ENCODE measurements at places on chromosomes 4 and X.
A peak's percentile ranks its signal among the peaks of the same experiment; 100 is the strongest.

- peak; percentile 85 for DNase-seq
Measured at GRCh38 chr4:153127760-153128494, 76.3 kb upstream of the TRIM2 start.

DNA sequence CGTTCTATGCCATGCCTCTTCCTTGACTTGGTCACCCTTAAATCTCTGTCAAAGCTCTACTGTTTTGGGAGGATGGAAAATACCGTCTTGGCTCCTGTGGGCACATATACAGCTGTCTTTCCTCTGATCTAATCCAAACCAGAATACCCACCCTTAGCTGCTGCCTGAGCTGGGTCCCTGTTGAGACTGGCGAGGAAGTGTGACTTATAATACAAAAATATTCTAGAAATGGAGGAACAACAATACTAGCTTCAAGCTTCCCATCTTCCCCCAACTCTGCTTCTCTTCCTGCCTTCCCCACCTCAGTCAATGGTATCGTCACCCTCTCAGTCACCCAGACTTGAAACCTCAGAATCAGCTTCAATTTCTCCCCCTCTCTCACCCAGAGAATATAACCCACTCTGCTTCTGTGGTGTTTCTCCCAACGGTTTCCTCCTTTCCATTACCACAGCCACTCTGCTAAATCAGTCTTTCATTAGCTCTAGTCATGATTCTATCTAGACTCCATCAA is 599 bp upstream of the IL2RG start:
- no peak for DNase-seq

GRCh38 chr4:22500831-22501714 is 14.8 kb downstream of the ADGRA3 start:
- no peak for DNase-seq

- DNase-seq = no peak
Measured at GRCh38 chr4:10893395-10893794, 208.8 kb upstream of the CLNK start.

GRCh38 chrX:101693476-101693875 is 33.8 kb upstream of the ARMCX2 start:
- DNase-seq = no peak

DNA sequence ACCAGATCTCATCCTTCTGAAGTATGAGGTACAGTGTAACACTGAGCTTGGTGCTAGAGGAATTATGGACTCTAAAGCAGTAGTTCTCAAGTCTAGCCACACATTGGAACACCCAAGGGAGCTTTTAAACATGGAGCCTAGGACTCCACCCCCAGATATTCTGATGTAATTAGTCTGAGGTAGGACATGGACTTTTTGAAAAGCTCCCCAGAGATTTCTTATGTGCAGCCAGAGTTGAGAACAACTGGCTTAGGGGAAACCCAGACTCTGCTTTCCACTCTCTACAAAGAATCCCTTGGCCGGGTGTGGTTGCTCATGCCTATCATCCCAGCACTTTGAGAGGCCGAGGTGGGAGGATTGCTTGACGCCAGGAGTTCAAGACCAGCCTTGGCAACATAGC is 11.6 kb upstream of the GDPD2 start:
- DNase-seq = no peak

DNA sequence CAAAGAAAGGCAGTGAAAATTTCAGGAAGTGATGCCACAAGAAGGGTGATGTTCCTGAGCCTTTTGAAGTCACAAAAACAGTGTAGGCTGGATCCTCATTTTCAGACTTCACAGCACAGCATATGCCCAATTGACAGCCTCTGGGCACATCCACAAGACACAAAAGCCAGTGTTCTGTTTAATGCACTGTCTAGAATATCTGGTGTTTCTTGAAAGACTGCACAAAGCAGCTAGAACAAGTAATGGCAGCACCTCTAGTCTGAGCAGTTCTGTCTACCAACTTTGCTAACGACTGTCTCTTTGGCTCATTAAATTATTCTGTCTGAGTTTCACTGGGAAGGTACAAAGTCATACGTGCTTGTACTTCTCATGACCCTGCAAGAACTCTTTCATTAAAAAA is 417.1 kb upstream of the GALNT7 start:
- no peak for DNase-seq

- no peak for DNase-seq
Measured at GRCh38 chrX:109643687-109644086, 18.7 kb upstream of the KCNE5 start.

- DNase-seq = no peak
Measured at GRCh38 chrX:48787505-48788443, 1.4 kb downstream of the GATA1 start.

DNA sequence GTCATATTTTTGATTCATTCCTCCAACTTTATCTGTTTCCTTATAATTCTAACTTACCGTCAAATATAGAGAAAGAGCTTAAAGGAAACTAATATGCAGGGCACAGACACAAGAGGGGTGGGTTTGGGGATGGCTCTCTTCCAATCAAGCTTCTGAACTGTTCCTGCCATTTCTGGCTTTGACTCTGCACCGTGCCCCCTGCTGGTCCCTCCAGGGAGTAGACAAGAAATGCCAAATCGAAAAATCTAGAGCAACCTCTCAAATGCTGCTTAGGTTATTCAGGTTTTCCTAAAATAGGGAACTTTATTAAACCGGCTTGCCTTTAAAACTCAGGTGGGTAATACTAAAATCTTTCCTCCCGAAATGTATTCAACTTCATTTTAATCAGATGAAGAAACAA is 39.8 kb upstream of the VCX3A start:
- no peak for DNase-seq

DNA sequence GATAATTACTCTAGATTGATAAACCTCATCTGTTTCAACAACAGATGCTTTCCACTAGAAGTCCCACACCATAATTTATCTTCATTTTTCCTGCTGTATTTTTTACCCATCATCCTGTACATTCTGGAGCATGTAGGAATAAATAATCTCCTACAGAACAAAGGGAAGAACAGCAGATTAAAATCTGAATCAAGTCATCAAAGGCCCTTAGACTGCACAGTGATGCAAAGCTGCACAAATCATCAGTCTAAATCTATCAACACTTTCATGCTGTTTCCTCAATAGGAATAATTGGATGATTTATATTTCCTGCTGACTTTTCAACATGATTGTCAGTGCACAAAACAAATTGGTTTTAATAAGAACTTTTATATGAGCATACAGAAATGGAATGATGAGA is 1143.9 kb downstream of the STIM2 start:
- no peak for DNase-seq

DNA sequence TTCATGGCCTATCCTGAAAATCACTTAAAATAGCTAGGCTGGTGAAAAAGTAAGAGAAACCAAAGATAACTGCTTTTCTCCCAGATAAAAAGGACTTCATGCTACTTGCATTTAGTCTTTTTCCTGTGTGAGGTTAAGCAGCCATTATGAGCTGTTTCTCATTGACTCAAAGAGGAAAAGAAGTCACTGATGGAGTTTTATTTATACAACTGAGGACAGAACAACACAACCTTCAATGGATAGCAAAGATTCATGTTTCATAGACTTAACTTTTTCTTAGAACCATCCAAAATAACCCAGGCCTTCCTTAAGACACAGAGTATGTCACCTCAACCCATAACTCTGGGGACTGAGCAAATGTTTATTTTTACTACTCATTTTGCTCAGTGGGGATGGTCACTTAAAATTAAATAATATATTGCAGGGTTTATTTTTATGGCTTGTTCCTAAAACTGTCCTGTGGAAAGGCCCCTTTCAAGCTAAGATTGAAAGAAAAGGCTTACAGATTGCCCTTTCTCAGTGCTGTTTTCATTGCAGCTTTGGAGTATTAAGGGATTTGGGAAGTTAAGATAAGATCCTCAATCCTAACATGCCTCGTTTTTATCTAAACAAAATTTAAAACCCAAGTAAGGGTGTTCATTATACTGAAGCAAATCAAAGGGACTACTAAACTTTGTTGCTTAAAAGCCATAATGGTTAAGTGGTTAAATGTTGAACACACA is 252.6 kb upstream of the MAD2L1 start:
- DNase-seq = no peak

DNA sequence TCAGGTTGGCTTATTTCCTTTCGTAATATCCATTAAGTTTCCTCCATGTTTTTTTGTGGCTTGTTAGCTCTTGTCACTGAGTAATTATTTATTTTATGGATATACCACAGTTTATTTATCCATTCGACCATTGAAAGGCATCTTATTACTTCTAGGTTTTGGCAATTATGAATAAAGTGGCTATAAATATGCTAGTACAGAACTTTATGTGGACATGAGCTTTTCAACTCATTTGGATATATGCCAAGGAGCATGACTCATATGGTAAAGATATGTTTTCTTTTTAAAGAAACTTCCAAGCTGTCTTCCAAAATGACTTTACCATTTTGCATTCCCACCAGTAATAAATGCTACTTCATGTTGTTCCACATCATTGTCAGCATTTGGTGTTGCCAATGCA is 803.6 kb downstream of the GLUD2 start:
- DNase-seq = no peak

DNA sequence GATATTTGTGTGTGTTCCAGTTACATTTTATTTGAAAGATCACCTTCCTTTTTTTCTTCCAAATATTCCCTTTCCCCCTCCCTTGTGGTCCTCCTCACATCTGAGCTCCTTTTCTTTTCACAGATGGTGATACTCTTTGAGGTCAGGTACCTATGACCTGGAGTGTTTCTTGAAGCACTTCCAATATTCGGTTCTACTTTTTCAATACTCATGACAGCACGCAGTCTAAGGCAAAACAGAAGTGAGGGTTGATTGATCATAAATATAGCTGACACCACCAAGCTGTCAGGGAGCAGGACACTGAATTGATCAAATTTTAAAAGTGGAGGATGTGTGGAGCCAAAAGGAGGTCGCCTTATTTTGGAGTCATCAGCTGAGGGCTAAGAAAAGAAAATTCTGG is 334.4 kb upstream of the MAGEB2 start:
- no peak for DNase-seq

DNA sequence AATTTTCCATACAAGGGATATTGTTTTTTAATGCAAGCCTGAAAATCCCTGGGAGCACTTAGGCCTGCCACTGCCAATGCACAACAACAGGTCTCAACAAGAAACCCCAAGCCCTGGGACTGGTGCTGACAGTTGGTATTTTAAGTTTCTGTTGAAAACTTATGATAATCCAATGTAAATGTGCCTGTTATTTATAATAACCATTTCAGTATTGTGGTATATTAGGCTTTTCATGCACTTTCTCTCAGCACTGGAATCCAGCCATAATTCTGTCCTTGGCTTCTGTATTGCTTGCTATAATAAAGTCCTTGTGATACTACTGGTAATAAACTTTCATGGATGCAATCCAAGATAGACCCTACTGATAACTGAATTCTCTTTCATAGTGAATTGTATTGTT is 218.9 kb downstream of the PCDH7 start:
- no peak for DNase-seq

DNA sequence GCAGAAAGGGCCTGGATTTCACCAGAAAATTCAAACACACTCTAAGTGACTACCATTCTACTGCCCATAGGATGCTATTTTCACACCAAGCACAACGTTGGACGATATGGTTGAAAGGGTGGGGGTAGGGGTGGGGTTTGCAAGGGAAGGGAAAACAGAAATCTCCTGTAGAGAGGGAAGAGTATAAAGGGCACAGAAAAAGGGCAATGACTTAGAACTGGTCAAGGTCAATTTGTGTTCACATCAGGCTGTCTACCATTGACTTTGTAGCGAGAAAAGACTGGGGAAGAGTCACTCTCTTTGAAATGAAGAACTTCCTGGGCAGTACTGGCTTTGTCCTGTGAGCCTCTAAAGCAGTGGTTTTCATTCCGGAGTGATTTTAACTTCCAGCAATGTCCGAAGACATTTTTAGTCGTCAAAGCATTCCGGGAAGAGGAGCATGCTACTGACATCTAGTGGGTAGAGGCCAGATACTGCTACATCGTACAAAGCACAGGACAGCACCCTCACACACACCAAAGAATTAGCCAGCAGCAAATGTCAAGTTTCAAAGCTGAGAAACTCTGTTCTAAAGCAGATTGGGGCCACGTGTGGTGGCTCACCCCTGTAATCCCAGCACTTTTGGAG is 48.4 kb upstream of the SLC7A3 start:
- no peak for DNase-seq

DNA sequence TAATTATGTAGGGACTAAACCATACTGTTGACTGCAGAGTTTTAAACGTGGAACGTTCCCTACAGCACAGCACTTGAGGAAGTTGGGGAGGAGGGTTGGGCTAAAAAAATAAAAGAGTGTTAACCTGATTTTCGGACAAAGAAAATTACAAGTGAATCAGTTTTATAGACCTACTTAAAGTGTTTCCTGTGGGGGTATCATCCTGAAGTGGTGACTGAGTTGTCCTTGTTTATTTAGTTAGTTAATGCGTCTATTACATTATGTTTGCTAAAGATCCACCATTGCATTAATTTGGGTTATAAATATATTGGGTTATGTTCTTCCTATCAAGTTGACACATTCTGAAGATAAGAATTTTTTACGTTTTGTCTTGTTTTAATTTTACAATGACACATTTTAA is 14.7 kb downstream of the UNC5C start:
- DNase-seq = no peak

- DNase-seq = no peak
Measured at GRCh38 chrX:9611436-9612145, 146.7 kb downstream of the TBL1X start.

DNA sequence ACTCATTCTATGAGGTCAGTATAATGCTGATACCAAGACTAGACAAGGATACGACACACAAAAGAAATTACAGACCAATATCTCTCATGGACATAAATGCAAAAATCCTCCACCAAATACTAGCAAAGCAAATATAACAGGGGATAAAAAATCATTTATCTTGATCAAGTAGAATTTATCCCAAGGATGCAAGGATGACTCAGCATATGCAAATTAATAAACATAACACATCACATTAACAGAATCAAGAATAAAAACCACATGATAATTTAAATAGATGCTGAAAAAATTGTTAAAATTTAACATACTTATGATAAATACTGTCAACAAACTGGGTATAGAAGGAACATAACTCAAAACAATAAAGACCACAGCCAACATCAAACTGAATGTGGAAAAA is 69.4 kb upstream of the GABRA2 start:
- DNase-seq = no peak

GRCh38 chr4:86831262-86832130 is 17.7 kb downstream of the SLC10A6 start:
- no peak for DNase-seq

- DNase-seq = no peak
Measured at GRCh38 chr4:139560406-139561104, 4.5 kb upstream of the SETD7 start.

DNA sequence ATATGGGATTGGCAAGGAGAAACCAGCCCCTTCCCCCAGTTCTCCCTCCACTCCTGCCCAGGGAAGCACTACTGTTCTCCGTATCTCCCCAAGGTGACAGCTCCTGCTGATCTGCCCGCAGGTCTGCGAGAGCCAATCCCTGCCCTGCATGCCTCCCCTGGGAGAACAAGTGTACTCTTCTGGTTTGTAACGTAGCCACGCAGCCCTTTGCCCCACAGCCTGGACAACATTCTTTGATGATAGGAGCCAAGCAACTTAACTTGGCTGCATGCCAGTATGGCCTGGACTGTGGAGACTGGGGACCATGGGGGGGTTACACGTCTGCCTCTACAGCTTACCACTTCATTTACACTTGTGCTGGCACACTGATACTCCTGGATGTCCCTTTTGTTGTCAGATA is 2.0 kb downstream of the STBD1 start:
- no peak for DNase-seq
